ENCODE measurements at places on chromosomes 7 and 10.

DNA sequence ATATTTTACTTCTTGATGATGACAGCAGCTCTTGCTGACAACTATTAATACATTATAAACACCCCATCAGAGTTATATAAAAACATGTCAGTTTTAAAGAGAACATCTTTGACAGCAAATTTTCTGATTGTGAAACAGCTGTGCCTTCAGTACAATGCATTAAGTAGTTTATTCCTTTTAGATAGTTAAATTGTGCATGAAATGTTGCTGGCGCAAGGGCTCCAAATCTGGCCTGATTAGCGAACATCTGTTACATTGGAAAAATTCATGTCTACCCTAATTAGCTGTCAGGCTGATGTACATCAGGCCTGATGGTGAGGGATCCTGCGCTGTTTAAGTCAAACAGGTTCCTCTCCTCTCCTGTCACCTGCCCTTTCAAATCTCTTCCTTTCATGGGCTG is 171.9 kb upstream of the SP8 start:
- DNase-seq = no peak

- no peak for DNase-seq
Observed at GRCh38 chr7:101373812-101374614, 11.3 kb downstream of the COL26A1 start.

GRCh38 chr10:100987685-100988049 is 324 bp downstream of the TWNK start:
- peak; percentile 5 for DNase-seq

DNA sequence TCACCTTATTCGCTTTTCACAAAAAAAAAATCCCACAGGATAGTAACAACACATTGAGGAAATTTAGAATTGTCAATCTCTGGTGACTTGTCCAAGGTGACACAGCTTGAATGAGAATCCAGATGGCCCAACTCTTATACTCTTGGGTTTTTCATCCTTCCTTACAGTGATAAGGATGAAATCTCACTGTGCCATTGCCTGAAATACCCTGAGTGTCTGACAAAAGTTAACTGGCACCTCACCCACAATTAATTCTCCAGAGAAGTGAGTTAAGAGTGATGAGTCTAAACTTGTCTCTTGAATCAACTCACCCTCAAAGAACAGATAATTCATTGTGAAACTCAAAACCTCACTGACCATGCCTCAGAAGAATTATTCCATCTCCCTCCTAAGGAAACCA is 18.9 kb downstream of the CHRM2 start:
- no peak for DNase-seq

DNA sequence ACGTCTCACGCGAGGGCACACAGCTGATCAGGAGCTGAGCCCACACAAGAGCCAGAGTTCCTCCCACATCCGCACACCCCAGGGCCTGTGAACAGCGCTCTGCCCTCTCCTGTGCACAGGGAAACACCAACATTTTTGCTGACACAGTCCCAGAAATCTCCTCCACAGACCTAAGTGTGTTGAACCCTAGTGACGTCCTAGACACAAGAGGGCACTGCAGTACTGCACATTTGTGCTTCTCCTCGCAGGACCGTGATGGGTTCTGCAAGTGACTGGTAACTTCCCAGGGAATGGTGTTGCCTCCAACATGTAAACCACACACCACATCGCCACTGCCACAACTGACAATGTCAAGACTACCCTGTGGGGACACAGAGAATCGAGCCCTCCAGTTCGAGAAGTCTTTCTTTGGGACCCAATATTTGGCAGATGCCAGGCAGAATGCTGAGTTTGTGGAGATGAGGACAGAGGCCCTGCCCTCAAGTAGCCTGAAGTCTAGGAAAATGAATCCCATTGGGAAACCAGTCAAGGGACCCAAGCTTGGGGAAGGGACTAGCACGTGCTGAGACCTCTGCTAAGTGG is 170.3 kb downstream of the PAXIP1 start:
- no peak for DNase-seq

- DNase-seq = peak; percentile 34
Observed at GRCh38 chr7:30074422-30075030, 46.3 kb downstream of the PLEKHA8 start.

DNA sequence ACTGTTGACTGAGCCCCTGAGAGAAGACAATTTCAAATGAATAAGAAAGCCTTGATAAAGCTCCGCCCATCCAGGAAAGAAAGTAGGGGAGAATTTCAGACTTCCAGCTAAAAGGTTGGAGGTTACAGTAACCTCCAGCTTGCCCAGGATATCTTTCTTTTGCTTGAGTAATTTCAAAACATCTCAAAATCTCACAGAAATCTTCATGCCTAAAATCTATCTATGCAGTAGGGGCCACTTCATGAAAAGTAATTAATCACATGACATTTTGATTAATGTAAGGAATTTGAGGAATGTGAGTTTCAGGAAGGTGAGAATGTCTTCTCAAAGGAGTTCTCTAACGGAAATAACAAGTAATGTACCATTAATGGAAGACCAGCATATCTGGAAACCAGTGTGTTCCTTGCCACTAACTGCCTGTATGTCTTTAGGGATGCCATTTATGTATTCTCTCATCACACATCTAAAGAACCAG is 24.2 kb downstream of the TRIL start:
- no peak for DNase-seq

DNA sequence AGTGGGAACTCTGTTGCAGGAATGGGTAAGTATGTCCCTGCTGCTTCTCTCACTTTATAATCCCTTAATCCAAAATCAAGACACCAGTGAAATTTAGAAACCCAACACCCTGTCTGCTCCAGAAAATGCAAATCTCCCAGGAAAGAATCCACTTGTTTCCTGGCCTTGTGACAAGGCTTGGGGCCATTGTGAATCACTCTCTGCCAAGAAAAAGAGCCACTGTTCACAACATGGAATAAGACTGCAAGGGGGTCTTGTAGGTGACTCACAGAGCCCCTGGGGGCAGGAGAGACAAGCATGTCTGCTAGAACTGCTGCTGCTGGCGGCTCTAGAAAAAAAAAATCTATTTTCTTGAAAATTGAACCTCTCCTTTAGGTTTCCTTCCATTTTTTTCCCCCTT is 191.2 kb downstream of the SORCS1 start:
- DNase-seq = no peak

GRCh38 chr10:79052291-79053080 is 16.3 kb upstream of the ZMIZ1 start:
- DNase-seq = no peak

GRCh38 chr7:76193883-76194282 is 7.8 kb upstream of the SRRM3 start:
- DNase-seq = no peak

GRCh38 chr7:85292908-85293576 is 106.2 kb upstream of the SEMA3D start:
- DNase-seq = no peak

DNA sequence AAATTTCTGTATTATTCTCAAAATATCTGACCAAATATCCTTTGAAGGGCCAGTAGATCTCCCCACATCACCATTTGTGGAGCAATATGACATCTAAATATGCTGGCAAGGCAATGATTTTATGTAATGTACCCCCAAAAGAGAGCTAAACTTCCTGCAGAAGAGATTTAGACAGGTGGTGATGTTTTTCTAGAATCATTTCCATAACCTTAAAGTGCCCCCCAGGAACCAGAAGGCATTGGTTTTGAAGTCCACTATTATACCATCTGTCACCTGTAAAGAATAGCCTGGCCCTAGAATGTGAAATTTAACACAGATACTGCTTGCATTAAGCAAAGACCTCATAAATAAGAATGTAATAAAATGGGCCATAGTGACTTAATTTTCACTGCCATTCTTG is 77.9 kb upstream of the ABLIM1 start:
- DNase-seq = no peak

GRCh38 chr10:58609532-58610150 is 97.0 kb downstream of the BICC1 start:
- no peak for DNase-seq

- no peak for DNase-seq
Observed at GRCh38 chr10:17217631-17218232, 10.3 kb upstream of the VIM start.

DNA sequence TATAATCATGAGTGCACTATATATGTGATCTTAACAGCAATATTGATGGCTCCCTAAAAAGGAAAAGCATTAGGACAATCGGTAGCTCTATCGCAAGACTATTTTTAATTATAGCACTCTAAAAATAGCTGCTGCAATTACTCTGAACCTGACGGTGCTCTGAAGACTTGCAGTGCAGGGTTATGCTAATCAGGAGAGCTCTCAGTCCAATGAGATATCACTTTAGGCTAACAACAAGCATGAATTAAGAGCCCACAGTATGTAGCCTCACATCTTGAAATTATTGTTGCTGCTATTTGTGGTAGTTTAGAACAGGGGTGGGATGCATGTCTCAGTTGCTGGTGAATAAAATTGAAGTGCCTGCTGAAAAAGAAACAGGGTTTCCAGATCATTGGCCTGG is 515.8 kb upstream of the AKR1E2 start:
- DNase-seq = no peak

- no peak for DNase-seq
Observed at GRCh38 chr7:139560199-139560598, 36.7 kb downstream of the CLEC2L start.

GRCh38 chr7:30469303-30469702 is 9.3 kb downstream of the NOD1 start:
- no peak for DNase-seq

DNA sequence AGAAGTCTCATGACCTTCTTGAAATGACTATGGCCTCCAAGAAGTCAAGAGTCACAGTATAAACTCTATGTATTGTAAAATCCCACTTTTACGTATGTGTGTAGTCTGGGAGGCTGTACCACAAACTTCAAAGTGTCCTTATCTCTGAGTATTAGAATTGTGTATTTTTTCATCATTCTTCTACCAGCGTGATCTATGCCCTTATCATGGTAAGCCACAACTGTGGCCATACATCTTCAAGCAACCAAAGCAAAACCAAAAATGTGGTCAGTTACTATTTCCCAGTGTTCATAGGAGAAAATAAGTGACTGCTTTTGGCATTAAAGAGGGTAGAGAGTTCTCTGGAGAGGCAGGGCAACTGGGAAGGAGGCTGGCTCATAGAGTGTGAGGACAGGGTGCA is 42.8 kb downstream of the SPOCK2 start:
- DNase-seq = no peak

GRCh38 chr7:3041986-3042675 is 1.5 kb downstream of the CARD11 start:
- DNase-seq = no peak

GRCh38 chr10:91589015-91589657 is 43.7 kb downstream of the PPP1R3C start:
- DNase-seq = no peak
